Lower lobe of right lung (tissue), 2 donors: ENCODE measurements at places on chromosomes 12 and 14.
A peak's percentile ranks its signal among the peaks of the same experiment; 100 is the strongest.

DNA sequence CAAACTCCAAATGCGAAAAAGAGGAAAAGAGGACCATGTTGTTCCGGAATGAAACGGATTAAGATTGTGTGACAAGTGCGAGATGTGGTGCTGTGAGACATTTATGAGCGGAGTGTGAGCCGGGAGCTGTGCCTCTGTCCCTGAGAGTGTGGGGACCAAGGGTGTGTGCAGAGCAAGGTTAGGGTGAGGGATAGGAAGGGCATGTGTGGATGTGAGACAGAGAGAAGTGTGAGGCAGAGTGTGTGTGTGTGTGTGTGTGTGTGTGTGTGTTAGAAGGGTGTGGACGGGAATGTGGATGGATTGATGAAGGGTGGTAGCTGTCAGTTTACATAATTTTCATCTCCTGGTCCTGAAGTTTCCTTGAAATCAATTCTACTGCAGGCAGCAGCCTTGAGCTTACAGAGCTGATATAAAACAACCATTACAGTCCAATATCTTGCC is 4.3 kb upstream of the OTX2 start:
- H3K27me3 ChIP-seq: peaks cover 97% of the 10 kb centered on the region
- H3K36me3 ChIP-seq: no peaks in the 10 kb centered on the region
- H3K27ac ChIP-seq: no peak overlapping the region

DNA sequence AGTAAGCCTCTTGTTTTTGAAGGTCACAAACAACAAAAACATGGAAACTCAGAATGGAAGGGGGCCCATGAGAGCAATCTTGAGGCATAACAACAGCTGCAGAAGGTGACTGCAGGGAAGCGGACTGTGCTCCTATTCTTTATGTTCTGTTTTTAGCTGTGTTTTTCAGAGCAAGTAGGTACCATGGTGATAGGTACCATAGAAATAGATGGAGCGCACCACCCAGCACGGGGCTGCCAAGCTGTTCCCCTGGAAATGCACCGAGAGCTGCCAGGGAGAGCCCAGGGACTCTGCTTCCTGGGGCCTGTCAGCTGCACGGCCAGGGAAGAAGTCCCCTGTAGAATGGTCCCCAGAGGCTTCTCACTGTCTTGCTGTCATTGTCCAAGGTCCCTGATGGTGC is 32.8 kb downstream of the DGLUCY start:
- H3K4me1 ChIP-seq: peaks cover 45% of the 10 kb centered on the region
- no peak for DNase-seq
- peaks cover 37% of the 10 kb centered on the region for H3K36me3 ChIP-seq
- no peaks in the 10 kb centered on the region for H3K27me3 ChIP-seq

GRCh38 chr12:42186793-42187192 is 42.1 kb upstream of the GXYLT1 start:
- H3K4me3 ChIP-seq: no peak overlapping the region
- no peaks in the 10 kb centered on the region for H3K36me3 ChIP-seq
- H3K4me1 ChIP-seq: no peaks in the 10 kb centered on the region
- no peaks in the 10 kb centered on the region for H3K27me3 ChIP-seq
- no peak overlapping the region for H3K27ac ChIP-seq

DNA sequence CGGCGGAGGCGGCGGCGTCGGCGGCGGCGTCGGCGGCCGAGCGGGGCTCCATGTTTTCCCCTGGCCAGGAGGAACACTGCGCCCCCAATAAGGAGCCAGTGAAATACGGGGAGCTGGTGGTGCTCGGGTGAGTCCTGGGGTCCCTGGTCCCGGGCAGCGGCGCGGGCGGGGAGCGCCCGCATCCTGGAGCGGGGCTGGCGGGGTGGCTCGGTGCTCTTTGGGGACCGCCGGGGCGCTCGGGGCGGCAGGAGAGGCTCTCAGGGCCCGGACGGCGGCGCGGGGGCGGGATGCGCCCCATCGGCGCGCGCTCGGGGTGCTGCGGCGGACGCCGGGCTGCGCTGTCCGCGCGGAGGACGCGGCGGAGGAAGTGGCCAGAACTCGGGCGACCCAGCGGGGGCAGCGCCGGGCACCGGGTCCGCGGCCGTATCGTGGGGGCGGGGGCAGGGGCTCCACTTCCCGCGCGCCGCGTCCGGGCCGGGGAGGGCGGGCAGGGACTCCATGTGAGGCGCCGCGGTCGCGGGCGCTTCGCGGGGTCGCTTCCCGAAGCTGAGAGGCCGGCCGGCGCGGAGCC is 485 bp downstream of the PELI2 start:
- H3K27ac ChIP-seq: peak overlapping the region; percentile 90
- peak overlapping the region; percentile 79 for H3K4me3 ChIP-seq
- no peaks in the 10 kb centered on the region for H3K36me3 ChIP-seq
- H3K4me1 ChIP-seq: peaks cover 16% of the 10 kb centered on the region
- H3K27me3 ChIP-seq: no peaks in the 10 kb centered on the region
- peak; percentile 70 for DNase-seq

DNA sequence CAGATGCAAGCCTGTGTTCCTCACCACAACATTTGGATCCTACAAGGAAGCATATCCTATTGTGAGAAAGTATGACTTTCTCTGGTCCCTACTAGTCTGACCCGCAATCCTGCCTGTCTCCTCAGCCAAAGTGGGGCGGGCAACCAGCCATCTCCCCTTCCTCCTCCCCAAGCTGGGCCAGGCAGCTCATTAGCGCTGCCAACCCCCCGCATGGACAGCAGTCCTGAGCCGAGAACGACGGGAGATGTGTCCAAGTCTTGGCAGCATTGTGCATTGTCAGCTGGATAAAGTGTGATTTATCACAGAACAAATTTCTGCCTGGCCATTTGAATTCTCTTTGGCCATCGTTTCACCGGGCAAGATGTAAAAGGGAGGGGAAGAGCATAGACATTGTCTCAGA is 139.4 kb downstream of the SLC15A4 start:
- H3K4me3 ChIP-seq: no peak overlapping the region
- H3K36me3 ChIP-seq: no peaks in the 10 kb centered on the region
- H3K4me1 ChIP-seq: no peaks in the 10 kb centered on the region
- no peak overlapping the region for H3K27ac ChIP-seq
- no peaks in the 10 kb centered on the region for H3K27me3 ChIP-seq

DNA sequence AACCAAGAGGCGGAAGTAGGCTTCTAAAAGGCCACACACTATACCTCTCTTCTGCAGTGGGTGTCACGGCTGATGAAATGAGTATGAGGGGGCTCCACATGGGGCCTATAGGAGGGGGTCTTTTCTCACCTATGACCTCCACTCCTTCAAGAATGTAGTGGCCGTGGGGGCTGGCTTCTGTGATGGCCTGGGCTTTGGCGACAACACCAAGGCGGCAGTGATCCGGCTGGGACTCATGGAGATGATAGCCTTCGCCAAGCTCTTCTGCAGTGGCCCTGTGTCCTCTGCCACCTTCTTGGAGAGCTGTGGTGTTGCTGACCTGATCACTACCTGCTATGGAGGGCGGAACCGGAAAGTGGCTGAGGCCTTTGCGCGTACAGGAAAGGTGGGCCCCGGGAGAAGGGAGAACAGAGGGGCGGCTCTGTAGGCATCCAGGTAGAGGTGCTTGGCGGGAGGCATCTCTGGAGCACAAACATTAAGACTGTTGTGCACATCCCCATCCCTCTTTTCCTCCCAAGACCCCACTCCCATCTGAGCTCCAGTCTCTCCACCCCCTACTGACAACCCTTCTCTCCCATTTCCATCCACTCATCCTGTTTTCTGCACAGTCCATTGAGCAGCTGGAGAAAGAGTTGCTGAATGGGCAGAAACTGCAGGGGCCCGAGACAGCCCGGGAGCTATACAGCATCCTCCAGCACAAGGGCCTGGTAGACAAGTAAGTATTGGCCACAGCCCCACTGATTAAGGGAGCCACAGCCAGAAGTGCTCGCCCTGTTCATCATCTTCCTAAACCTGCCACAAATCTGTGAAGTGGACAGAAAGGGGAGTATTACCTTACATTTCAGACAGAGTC is 3.8 kb downstream of the GPD1 start:
- no peak overlapping the region for H3K27ac ChIP-seq
- H3K27me3 ChIP-seq: no peaks in the 10 kb centered on the region
- H3K4me1 ChIP-seq: peaks cover 40% of the 10 kb centered on the region
- no peaks in the 10 kb centered on the region for H3K36me3 ChIP-seq

DNA sequence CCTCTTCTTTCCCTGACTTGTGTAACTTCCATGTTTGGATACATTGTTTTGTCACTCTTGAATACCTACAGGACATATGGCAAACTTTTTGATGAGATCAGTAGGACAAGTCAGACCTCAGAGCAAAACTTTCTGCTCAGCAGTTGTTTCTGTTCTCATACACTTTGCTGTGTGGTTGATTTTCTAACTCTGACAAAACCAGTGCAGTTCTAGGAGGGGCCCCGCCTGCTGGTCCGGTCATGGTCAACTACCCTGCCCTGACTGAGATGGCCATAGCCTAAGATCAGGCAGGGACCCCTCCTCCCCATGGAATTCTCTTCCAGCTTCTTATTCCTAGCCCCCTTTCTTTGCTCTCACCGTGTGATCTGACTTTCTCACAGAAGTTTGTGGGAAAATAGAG is 92.8 kb downstream of the OTOGL start:
- H3K36me3 ChIP-seq: no peaks in the 10 kb centered on the region
- H3K4me3 ChIP-seq: no peak overlapping the region
- H3K4me1 ChIP-seq: peaks cover 2% of the 10 kb centered on the region
- no peak for DNase-seq

GRCh38 chr14:59964251-59965007 is 44.5 kb downstream of the LRRC9 start:
- no peak overlapping the region for H3K27ac ChIP-seq
- H3K4me3 ChIP-seq: no peak overlapping the region
- H3K27me3 ChIP-seq: no peaks in the 10 kb centered on the region
- H3K36me3 ChIP-seq: no peaks in the 10 kb centered on the region

DNA sequence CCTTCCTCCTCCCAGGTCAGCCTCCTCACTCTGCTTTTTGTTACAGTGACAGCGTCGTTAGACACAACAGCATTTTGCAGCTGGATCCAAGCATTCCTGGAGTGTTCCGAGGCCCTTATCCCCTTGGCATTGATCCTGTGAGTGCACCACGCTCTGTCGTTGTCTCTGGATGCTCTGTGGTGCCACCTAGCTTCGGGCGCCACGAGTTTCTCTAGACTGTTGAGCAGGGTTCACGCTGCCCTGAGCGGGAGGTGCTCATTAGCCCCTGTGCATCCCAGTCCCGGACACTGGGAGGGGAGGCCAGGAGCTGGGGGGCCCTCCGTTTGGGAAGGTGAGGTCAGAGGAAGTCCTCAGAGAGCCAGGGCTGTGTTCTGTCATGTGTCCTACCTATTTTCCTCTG is 17.3 kb upstream of the DNAH10 start:
- no peak for DNase-seq
- H3K4me3 ChIP-seq: no peak overlapping the region
- H3K36me3 ChIP-seq: peaks cover 83% of the 10 kb centered on the region
- H3K27ac ChIP-seq: no peak overlapping the region

DNA sequence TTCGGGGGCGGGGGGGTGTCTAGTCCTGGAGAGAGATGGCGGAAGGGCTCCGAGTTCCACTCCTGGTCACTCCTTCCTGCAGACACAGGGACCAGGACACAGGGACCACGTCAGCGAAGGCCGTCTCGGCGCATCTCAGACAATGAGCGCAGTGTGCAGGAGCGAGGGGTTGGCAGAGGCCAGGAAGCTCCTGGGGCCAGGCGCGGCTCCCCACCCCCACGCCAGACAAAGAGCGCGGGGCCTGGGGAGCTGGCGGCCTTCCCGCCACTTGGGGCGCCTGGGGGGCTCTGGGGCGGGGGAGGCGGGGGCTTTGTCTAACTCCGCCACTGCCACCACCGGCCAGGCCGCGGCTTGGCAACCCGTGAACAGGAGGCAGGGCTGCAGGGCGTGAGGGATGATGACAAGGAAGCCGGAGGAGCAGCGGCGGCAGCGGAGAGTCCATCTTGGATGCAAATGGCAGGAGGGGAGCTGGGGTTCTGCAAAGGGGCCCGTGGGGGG is 2.2 kb downstream of the CDK2AP1 start:
- H3K36me3 ChIP-seq: peaks cover 20% of the 10 kb centered on the region
- peak overlapping the region; percentile 77 for H3K4me3 ChIP-seq
- peaks cover 35% of the 10 kb centered on the region for H3K4me1 ChIP-seq
- H3K27ac ChIP-seq: peak overlapping the region; percentile 76

DNA sequence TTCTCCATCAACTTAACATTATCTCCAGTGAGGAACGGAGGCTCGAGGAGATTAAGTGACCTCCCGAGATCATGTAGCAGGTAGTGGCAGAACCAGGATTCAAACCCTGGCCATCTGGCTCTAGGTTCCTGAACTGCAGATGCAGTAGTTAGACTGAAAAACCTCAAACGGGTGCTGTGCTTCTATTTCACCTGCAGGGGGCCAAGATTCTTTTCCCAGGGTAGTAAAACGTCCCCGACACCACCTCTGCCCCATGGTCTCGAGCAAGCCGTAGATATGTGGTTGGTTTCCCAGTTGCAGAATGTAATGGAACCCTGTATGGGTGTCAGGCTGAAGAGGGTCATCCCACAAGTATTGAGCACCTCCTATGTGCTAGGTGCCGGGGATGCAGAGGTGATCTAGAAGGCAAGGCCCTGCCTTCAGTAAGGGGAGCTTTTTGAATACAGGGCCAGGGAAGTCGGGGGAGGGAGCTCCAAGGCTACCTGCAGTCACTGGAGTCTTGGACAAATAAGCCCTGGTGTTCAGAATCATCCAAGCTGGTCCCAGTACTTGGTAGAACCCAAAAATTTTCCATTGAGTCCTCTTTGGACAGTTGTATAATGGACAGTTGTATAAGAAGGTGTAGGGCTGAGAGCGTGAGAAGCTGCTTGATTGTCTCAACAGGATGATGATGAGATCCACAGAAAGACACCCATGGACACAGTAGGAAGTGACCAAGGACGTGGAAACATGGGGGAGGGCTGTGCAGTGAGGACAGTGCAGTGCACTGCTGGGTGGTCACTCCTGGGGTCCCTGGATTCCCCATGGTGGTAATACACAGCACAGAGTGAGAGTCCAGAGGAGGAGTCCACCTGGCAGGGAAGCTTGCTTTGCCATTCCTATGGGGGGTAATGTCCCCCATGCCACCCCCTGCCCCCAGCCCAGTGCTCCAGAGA is 197.2 kb downstream of the CHST11 start:
- H3K27me3 ChIP-seq: no peaks in the 10 kb centered on the region
- no peak for DNase-seq
- H3K4me1 ChIP-seq: peaks cover 30% of the 10 kb centered on the region

- no peak overlapping the region for H3K4me3 ChIP-seq
- no peaks in the 10 kb centered on the region for H3K4me1 ChIP-seq
- no peaks in the 10 kb centered on the region for H3K27me3 ChIP-seq
- H3K36me3 ChIP-seq: no peaks in the 10 kb centered on the region
- no peak overlapping the region for H3K27ac ChIP-seq
Measured at GRCh38 chr14:28382444-28383190, 384.0 kb upstream of the FOXG1 start.

DNA sequence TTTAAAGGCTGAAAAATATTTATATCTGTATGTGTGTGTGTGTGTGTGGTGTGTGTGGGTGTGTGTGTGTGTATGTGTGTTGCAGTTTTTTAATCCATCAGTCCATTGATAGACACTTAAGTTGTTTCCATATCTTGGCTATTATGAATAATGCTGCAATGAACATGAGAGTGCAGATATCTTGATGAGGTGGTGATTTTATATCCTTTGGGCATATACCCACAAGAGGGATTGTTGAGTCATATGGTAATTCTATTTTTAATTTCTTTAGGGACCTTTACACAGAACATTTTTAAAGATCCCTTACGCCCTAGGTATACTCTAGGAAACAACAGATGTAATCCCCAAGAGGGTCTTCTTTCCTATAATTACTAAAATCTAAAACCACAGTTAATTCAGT is 154.5 kb upstream of the CLEC14A start:
- H3K27ac ChIP-seq: no peak overlapping the region
- no peaks in the 10 kb centered on the region for H3K4me1 ChIP-seq
- H3K4me3 ChIP-seq: no peak overlapping the region
- no peaks in the 10 kb centered on the region for H3K36me3 ChIP-seq
